ENCODE measurements at places on chromosomes 6 and 20.

GRCh38 chr6:140774080-140774505, 1358.6 kb upstream of the GJE1 start:
- DNase-seq = no peak

DNA sequence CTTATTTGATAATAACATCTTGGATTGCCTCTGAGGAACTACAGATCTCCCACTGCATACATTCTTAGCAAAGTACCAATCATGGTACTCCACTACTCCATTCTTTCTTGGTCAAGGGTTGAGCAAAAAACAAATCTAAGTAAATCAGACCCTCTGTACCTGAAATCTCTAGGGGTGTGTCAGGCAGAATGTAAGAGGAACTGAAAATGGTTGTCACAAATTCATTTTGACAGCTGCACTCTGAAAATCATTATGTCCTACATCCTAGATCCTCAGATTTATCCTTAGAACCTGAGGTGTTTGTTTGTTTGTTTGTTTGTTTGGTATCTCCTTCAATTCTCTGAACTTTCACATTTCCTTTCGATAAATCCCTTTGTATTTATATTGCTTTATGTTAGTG, 433.2 kb upstream of the BTBD3 start:
- DNase-seq = no peak

DNA sequence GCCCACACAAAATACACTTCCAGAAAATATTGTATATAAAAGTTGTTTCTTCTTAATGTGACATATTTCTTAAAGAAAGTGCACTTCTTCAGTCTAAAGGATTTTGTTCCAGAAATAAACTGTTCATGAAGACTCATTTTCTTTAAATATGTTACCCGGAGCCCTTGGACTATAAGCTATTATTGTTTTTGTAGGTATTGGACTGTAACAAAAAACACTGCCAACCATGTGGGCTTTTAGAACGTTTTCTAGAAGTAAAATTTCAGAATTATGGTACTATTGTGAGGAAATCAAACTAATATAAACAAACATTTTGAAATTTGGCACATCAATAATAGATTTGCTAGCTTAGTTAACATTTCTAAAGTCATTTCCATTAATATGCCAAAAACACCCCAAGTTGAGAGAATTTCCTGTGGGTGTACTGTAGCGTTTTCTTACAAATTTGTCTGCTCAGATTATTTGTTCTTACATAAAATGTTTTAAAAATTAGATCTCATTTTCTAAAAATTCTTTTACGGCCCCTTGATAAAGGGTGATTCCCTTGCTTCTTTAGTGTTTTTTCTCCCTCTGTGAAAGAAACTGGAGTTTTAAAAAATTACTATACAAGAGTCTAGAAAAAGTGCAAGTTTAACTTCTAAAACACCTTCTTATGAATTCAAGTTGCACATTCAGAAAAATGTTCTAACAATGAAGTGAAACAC, 3.4 kb downstream of the NKX2-4 start:
- no peak for DNase-seq

GRCh38 chr6:13352165-13352564, 23.8 kb upstream of the TBC1D7 start:
- no peak for DNase-seq

GRCh38 chr20:62050166-62051120, 15.2 kb downstream of the TAF4 start:
- no peak for DNase-seq

GRCh38 chr6:34340906-34341480, 51.5 kb downstream of the NUDT3 start:
- no peak for DNase-seq

Data from GM12892 (cell line).